ENCODE measurements at places on chromosomes 5 and 9.
A peak's percentile ranks its signal among the peaks of the same experiment; 100 is the strongest.

- DNase-seq: no peak
Observed at GRCh38 chr5:175478008-175478383, 364 bp upstream of the SFXN1 start.

GRCh38 chr9:14315875-14316601 lies 2.1 kb upstream of the NFIB start:
- no peak for DNase-seq

DNA sequence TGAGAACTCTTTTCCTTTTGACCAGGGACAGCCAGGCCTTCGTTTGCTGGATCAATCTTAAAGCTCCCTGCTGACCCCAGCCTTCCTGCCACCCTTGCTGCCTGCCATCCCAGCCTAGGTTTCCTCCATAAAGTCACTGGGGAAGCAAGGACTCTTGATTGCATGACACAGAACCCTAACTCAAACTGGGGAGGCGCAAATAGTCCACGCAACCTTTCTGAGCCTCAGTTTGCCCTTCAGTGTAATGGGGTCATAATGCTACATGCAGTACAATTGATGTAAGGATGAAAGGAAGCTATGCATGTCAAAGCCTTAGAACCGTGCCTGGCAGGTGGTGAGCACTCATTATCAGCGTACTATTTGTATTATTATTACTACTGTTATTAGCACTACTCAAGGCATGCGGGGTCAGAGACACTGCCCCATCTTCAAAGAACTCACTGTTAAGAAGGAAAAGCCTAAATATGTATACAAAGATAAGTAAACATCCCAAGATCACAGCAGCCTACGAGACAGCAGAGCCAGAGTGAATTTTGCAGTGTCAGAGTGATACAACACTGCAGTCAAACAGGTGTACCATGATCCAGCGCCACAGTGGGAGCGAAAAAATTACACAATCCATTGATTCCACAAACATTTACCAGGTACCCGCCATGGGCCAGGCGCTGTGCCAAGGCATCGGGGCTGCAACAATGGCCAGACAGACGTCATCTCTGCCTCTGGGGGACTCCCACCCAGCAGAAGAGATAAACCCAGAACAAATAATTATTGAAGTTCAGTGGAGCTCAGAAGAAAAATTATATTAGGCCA lies 16.9 kb upstream of the CPLX2 start:
- DNase-seq: no peak

GRCh38 chr9:129783516-129784361 lies 19.2 kb upstream of the TOR1B start:
- DNase-seq: peak; percentile 42

DNA sequence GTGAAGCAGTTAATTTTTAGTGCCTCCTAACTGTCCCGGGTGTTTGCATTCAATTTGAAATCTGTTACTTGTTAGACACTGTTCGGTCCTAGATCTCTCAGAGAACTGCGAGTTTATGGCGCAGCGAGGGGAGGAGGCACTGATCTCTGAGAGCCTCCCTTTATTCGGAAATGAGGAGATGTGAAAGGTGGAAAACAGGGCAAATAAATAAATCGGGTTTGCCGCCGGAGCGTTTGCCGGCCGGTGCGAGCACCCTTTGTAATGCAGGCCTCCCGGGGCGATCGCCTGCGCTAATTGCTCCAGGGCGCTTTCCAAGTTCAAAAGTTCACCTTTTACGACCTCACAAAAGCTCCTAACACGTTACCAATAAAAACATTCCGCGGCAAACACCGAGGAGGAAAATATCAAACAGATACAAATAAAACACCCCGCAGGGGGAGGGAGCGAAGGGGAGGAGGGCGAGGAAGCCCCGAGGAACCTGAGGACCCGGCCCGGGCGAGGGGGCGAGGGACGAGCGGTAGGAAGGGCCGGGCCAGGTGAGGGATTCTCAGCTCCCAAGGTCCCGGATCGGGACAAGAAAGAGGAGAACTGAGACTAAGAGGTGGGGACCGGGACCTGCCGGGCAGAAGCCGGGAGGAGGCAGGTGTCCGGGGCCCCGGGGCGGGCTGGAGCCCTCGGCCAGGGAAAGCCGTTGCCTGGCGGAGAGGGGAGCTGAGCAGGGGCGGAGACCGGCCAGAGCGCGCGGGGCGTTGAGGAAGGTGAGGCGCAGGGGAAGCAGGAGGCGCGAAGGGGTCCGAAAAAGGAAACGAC lies 1.4 kb downstream of the NR6A1 start:
- DNase-seq: peak; percentile 22

DNA sequence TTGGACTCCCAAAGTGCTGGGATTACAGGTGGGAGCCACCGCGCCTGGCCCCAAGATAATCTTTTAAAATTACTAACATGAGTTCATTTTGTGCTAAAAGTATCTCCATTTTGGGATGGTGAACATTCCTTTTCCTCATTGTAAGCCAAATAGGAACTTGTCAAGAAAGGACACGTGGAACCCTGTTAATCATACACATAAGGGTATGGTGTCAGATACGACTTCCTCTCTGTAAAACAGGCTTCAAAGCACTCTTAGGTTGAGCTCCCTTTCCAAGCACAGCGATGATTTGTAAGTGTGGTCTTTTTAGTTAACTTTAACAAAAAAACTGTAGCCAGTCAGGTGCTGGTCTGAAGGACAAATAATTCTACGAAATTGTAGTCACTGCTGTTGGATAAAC lies 132.7 kb downstream of the UNC13B start:
- no peak for DNase-seq

DNA sequence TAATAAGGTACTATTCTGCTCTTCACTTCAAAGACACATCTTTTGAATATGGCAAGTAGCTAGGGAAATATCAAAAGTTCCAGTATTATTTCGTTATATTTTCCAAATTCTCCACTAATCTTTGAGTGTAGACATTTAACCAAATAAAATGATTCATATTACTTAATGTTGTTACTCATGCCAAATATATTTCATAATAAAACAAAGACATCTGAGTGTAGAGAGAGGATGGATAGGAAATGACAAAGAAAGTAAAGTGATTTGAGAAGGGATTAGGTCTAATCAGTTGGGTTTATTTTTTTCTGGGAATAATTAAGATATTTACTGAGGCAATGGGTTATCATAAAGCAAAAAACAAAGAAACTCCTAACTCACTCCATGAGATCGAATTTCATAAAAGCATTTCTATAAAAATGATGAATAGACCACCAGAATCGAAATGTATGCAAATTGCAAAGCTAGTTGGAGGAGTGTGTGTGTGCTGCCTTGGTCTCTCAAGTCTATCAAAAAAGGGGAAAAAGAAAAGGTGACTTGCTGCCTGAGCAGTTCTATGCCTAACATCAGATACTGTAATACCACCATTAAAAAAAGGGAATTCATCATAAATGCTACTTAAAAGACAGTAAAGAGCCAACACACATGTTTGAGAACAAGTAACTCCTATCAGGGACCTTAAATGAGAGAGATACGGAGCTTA lies 255.5 kb downstream of the PDE4D start:
- DNase-seq: no peak

DNA sequence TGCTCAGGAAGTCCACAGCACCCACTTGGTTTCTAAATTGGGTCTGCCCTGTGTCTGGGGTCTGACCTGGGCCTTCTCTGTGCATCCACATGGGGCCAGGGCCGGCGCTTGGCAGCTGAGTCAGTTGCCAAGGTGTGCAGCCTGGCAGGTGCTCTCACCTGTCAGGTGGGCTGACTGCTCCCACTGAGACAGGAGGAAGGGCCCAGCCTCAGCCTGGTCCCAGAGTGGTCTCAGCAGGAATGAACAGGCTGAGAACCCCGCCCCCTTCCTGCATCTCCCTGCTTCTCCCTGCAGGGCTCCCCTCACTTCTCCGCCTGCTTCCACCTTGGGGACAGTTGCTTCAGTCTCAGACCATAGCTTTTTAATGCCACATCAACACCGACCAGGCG lies 60.5 kb downstream of the BARX1 start:
- no peak for DNase-seq

- no peak for DNase-seq
Observed at GRCh38 chr5:92946546-92946945, 634.5 kb downstream of the NR2F1-AS1 start.

DNA sequence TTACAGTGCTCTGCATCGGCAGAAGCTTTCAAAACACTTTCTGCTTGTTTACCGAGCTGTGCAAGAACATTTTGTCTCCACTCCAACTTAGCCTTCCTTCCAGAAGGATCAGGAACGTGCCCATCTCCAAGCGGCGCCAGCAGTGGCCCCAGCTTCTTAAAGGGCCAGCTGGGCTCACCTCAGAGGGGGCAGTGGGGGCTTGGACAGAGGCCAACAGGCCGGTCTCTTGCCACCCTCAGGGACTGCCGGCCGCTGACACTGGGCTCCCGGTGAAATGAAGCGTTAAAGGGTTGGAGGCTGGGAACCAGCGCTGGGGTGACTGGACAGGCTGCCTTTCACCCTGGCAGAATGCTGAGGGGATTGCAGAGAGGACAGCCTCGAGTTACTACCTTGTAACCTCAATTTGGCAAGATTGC lies 67.0 kb upstream of the RNU6ATAC start:
- DNase-seq: no peak

DNA sequence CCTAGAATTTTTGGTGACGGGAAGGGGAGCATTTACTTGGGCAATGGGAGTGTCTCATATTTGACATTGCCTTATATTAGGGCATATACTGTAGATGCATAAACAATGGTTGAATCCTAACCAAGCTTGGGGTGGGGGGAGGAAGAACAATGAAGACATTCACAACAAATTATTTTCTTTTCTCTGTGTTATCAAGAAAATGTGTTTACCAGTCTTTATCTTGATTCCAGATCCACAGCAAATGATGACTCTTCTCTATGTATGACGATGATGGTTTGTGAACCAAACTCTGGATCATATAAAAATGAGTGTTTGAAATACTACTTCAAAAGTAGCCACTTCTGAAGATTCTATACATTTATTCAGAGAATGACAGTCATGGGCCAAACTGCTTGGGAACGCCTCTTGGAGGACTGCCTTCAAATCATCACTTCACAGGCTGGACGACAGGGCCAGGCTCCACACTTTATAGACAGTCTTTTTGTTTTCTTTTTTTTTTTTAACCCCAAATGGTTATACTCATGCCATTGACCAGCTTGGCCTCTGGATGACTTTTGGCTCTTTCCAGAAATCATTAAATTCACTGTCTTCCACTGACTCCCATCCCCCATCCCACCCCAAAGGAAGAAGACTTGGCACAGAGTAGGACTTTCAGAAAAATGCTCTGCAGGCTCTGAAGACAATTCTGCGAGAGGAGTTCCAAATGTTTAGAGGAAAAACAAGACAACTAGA lies 123.8 kb upstream of the LIFR start:
- DNase-seq: no peak

DNA sequence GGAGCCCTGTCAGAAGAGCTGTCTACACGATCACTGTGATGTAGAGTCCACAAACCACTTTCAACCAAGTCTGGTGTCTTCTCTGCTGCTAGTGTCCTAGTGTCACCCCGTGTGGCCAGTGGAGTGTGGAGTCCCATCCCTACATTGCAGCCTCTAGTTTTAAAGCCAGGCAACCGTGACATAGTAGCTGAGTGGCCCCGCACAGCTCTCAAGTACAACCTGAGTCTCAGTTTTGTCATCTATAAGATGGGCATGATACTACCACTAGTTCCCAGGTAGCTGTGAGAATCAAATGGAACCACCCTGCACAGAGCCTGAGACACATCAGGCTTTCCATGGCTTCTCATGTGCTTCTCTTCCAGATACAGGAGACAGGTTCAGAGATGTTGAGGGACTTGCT lies 43.2 kb upstream of the AKNA start:
- DNase-seq: no peak

DNA sequence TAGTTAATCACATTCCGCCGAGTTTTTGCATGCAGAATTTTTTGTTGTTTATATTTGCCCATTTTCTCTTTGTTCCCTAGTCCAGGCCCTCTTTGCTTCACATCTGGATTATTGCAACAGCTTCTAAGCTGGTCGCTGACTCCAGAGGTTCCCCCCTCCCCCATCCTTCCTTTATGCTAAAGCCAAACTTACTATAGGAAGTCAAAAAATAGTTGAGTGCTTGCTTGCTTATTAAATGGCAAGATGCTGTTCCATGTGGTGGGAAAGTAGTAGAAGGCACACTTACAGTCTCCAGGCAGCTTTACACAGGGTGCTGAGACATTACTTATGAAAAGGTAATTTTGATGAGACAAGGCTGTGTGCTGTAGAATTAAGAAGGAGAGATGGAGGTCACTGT lies 1.3 kb downstream of the ZBTB34 start:
- DNase-seq: no peak

DNA sequence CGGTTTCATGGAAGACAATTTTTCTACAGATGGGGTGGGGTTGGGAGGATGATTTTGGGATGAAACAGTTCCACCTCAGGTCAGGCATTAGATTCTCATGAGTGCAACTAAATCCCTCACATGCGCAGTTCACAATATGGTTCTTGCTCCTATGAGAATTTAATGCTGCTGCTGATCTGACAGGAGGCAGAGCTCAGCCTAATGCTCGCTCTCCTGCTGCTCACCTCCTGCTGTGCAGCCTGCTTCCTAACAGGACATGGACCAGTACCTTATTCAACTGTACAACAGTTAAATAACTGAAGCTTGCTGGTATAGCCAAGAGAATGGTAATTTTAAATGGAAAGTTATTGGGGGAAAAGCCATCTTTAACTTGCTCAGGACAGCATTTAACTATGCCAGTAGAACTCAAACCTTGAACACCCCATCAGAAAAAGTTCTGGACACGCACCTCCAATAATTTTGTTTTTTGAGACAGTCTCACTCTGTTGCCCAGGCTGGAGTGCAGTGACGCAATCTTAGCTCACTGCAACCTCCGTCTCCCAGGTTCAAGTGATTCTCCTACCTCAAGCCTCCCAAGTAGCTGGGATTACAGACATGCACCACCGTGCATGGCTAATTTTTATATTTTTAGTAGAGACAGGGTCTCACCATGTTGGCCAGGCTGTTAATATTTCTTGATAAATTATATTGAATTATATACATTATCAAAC lies 27.7 kb downstream of the HMGCR start:
- no peak for DNase-seq

DNA sequence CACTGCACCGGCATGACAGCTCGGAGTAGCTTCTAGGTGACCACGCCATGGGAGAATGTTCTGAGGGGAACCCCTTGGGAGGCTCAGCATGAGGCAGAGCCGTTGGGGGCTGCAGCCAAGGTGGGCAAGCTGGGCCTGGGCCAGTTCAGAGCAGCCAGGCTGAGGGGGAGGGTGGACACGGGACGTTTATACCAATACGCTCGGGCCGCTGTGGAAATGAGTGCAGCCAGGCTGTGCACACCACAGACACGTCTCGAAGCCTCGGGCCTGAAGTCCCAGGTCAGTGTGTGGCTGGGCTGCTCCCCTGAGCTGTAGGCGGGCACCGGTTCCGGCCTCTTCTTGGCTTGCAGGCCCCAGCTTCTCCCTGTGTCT lies 28.9 kb upstream of the SLC12A7 start:
- DNase-seq: no peak

- DNase-seq: no peak
Observed at GRCh38 chr5:2375757-2376250, 375.7 kb downstream of the IRX2 start.

Data from substantia nigra (tissue), 51 donors.